KBM-7 (cell line): ENCODE measurements at places on chromosomes 16 and 17.

GRCh38 chr17:77245162-77245926 is 104.6 kb downstream of the SEC14L1 start:
- DNase-seq, result no peak

DNA sequence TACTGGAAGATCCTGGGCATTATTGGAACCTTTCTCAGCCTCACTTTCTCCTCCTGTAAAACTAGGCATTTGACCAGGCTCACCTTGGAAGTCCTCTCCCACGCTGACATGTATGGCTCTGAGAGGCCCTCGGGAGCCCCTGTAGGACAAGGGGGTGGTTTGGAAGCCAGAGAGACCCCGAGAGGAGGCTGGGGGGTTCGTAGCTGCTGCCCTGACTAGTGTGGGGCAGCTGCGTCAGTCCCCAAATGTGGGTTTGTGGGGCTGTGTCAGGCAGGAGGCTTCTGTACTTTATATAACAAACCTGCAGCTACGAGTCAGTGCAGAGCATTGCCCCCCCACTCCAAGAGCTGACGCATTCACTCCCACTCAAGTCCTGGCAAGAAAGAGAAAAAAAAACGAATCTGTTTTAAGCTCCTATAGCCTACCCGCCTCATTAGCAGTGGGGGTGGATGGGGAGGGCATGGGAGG is 1.8 kb downstream of the CX3CL1 start:
- DNase-seq, result no peak

DNA sequence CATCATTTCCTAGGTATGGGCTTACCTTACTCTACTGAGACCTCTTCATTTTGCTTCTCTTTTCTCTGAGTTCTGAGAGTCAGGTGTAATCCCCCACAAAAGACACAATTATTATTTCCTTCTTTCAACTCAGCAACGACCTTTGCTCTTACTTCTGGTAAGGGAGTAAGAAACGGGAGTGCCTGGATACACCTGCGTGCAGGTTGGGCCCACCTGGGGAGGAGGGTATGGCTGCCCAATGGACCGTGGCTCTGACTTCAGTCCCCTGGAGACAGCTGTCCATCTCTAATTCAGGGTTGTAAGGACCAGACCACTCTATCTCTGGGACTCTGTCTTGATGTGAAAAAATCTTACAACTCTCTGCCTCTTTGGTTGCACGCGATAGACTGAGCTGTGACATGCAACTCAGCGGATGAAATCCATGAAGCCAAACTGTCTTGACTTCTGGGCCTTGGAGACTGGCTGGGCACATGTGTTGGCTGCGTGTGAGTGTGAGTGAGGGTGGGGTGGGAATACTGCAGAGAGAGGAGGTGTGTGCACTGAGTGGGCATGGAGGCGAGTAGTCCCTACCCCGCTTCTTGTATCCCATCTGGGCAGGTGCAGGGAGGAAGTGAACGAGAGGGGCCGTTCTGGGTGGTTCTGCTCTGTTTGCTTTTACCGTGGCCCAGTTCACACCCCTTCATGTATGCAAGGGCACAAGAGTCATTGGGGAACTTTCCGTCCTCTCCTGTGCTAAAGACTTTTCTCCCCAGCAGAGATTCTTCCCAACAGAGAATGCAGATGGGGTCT is 1.2 kb downstream of the TMEM238L start:
- DNase-seq, result no peak

- peak; percentile 57 for DNase-seq
These were observed 11.0 kb downstream of the CYB561 start for GRCh38 chr17:63434951-63435571.

DNA sequence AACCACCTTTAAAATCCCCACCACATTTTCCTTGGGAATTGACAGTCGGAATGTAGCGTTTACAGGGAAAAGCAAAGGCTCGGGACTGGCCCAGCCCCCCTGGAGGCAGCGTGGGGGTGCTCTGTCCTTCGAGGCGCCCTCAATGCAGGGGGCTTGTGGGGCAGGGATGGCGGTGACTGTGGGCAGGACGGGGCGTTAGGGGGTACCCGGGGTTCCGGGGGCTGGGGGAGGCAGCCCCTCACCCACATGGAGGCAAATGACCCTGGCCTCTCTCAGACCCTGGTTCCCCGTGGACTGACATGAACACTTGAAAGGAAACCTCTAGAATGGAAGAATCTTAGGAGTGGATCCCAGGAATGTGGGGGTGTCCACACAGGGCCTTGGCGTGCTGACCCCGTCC is 78.4 kb upstream of the GNG13 start:
- DNase-seq, result no peak

- DNase-seq, result no peak
These were observed 406.2 kb upstream of the PSMD7 start for GRCh38 chr16:73890186-73891128.
